ENCODE measurements at places on chromosomes 5 and 9.

- no peak overlapping the region for H3K27ac ChIP-seq
- no peaks in the 10 kb centered on the region for H3K36me3 ChIP-seq
- no peaks in the 10 kb centered on the region for H3K27me3 ChIP-seq
- H3K4me3 ChIP-seq, result no peak overlapping the region
- DNase-seq, result no peak
Measured at GRCh38 chr5:76679231-76679630, 36.7 kb upstream of the F2R start.

DNA sequence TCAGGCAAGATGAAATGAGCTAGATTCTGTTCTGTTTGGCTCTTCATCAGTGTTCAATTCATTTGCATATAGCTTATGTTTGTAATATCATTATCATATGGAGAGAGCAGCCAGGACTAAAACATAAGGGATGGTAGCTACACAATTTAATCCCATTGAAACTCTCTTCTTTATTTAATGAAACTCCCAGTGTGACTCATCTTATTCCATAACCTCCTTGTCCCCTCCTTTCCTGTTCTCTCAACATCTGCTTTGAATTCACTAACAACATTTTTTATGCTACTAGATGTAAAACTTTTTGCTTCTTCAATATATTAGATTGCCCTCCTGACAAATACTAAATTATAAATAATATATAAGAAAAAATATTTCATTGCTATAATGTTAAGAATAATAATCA, 1823.4 kb downstream of the MAT2B start:
- no peaks in the 10 kb centered on the region for H3K36me3 ChIP-seq
- H3K27me3 ChIP-seq, result no peaks in the 10 kb centered on the region
- H3K4me1 ChIP-seq, result no peaks in the 10 kb centered on the region
- H3K4me3 ChIP-seq, result no peak overlapping the region

GRCh38 chr9:87554171-87554910, 56.7 kb downstream of the DAPK1 start:
- no peaks in the 10 kb centered on the region for H3K36me3 ChIP-seq
- H3K27me3 ChIP-seq, result no peaks in the 10 kb centered on the region
- no peak for DNase-seq
- no peak overlapping the region for H3K27ac ChIP-seq

DNA sequence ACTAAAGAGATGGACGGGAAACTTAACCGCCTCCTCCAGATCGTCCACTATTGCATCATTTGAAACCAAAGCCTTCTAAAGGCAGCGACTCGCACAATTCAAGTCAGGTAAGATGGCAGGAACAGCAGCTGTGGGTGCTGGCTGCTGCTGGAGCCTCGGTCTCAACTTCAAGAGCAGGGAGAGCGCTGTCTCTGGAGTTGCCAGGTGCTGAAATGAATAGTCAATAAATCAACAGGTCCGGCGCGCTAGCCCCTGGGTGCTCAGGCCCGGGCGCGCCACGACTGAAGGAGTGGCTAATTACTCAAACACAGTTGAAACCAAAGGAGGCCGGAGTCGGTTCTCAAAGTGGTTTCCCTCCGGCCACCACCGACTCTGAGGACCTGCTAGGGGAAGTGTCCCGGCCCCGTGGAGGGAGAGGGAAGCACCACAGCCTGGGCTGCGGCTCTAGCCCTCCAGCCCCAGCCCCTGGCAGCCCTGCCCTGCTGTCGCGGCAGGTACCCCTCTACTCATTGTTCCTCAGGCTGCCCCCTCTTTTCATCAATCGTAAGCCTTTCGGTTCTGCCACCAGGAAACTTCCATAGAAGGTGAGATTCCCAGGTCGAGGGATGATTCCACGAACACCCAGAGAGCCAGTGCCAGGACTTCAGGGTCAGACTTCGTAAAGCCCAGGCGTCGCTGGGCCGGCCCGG, 804 bp downstream of the TTC39B start:
- peak overlapping the region; percentile 86 for H3K4me3 ChIP-seq
- H3K4me1 ChIP-seq, result no peaks in the 10 kb centered on the region
- H3K36me3 ChIP-seq, result no peaks in the 10 kb centered on the region
- no peak overlapping the region for H3K27ac ChIP-seq
- peak; percentile 51 for DNase-seq
- peaks cover 32% of the 10 kb centered on the region for H3K27me3 ChIP-seq

GRCh38 chr5:116402235-116402634, 172.4 kb downstream of the SEMA6A start:
- no peak overlapping the region for H3K4me3 ChIP-seq
- H3K4me1 ChIP-seq, result no peaks in the 10 kb centered on the region
- no peaks in the 10 kb centered on the region for H3K27me3 ChIP-seq
- DNase-seq, result no peak
- H3K27ac ChIP-seq, result no peak overlapping the region

- peaks cover 23% of the 10 kb centered on the region for H3K27me3 ChIP-seq
- DNase-seq, result peak; percentile 83
- H3K4me1 ChIP-seq, result no peaks in the 10 kb centered on the region
- H3K27ac ChIP-seq, result no peak overlapping the region
- no peaks in the 10 kb centered on the region for H3K36me3 ChIP-seq
Measured at GRCh38 chr9:91954841-91955471, 4.9 kb upstream of the ROR2 start.

- no peak for DNase-seq
- H3K4me1 ChIP-seq, result no peaks in the 10 kb centered on the region
- H3K27ac ChIP-seq, result no peak overlapping the region
- no peak overlapping the region for H3K4me3 ChIP-seq
Measured at GRCh38 chr5:35828082-35828598, 28.6 kb upstream of the IL7R start.

- no peak for DNase-seq
- H3K4me1 ChIP-seq, result peaks cover 21% of the 10 kb centered on the region
- H3K36me3 ChIP-seq, result no peaks in the 10 kb centered on the region
- H3K27ac ChIP-seq, result no peak overlapping the region
- no peaks in the 10 kb centered on the region for H3K27me3 ChIP-seq
Measured at GRCh38 chr9:113499876-113500497, 36.5 kb downstream of the RGS3 start.

GRCh38 chr5:167050568-167051401, 1240.7 kb upstream of the WWC1 start:
- H3K36me3 ChIP-seq, result no peaks in the 10 kb centered on the region
- H3K4me3 ChIP-seq, result no peak overlapping the region
- H3K27ac ChIP-seq, result no peak overlapping the region
- no peak for DNase-seq
- H3K4me1 ChIP-seq, result no peaks in the 10 kb centered on the region

- H3K36me3 ChIP-seq, result no peaks in the 10 kb centered on the region
- H3K27me3 ChIP-seq, result no peaks in the 10 kb centered on the region
- no peaks in the 10 kb centered on the region for H3K4me1 ChIP-seq
- DNase-seq, result no peak
Measured at GRCh38 chr5:18507114-18507513, 872.9 kb downstream of the TAF11L14 start.

DNA sequence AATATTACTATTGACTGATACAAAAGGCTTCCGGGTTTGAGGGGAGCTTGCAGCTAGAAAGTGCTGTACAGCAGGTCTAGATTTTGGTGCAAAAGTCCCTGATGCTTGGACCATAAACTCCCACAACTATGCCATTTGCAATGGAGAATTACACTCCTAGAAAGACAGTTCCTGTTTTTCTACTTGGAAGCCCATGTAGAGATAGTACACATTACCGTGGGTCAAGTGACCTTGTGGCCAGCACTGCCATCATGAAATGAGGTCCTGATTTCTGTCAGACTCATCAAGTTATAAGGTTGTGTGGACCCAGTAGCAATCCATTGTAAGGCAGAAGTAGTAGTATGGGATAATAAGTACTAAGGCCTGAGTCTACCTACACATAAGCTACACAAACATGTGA, 42.8 kb upstream of the TNFSF8 start:
- DNase-seq, result no peak
- no peak overlapping the region for H3K4me3 ChIP-seq
- H3K4me1 ChIP-seq, result no peaks in the 10 kb centered on the region
- H3K27me3 ChIP-seq, result peaks cover 26% of the 10 kb centered on the region
- H3K36me3 ChIP-seq, result no peaks in the 10 kb centered on the region

DNA sequence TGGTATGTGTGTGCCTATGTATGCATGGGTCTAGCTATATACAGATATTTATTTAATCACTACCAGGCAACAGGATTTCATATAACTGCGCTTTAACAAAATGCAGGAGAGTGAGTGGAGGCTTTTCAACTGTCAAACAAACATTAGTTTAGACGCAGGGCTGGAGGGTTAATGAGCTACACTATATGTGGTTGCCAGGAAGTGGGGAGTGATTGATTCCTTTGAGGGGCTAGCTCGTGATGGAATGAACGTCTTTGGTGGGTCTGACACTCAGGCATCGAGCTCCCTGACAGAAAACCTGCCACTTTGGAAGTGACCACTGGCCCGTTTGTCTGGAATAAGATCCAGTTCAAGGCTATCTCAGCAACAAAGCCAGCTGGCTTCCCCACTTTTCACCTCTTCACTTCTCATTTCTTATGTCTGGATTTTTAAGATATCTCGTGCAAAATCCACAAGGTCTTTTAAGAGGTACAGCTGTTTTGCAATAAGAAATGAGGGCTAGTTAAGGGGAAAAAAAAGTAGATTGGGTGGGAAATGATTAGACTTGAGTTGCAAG, 78.0 kb downstream of the CFAP77 start:
- peaks cover 30% of the 10 kb centered on the region for H3K4me1 ChIP-seq
- no peak overlapping the region for H3K27ac ChIP-seq
- H3K27me3 ChIP-seq, result no peaks in the 10 kb centered on the region
- no peaks in the 10 kb centered on the region for H3K36me3 ChIP-seq
- H3K4me3 ChIP-seq, result no peak overlapping the region
- DNase-seq, result no peak

- no peak for DNase-seq
- H3K27me3 ChIP-seq, result no peaks in the 10 kb centered on the region
- no peaks in the 10 kb centered on the region for H3K36me3 ChIP-seq
- no peaks in the 10 kb centered on the region for H3K4me1 ChIP-seq
- no peak overlapping the region for H3K4me3 ChIP-seq
Measured at GRCh38 chr5:619444-619843, 7.3 kb downstream of the CEP72 start.

DNA sequence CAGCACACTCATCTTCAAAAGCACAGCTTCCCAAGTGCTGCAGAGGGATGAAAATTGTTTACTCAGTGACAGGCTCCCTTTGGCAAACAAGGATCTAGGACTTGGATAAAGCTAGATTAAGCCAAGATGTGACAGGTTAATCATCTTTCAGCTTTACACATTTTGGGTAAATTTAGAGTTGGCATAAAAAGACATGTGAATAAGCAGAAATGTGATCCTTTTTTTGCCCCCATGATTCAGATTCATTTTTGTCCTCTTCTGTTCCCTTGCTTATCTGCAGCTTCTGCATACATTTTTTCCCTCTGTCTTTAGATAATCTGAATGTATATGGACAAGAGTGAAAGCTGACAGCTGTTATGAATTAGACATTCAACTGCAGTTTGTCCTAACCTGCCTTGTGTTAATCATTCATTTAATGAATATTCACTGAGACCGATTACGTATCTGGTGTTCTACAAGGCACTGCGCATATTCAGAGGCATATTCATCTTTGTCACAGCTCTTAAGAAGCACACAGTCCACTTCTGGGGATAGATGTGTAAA, 19.6 kb downstream of the ADAMTSL1 start:
- no peak for DNase-seq
- no peak overlapping the region for H3K4me3 ChIP-seq
- no peaks in the 10 kb centered on the region for H3K36me3 ChIP-seq
- H3K4me1 ChIP-seq, result peaks cover 28% of the 10 kb centered on the region
- no peak overlapping the region for H3K27ac ChIP-seq

GRCh38 chr9:93043122-93043521, 15.4 kb upstream of the SUSD3 start:
- no peaks in the 10 kb centered on the region for H3K36me3 ChIP-seq
- H3K4me3 ChIP-seq, result no peak overlapping the region
- no peak for DNase-seq
- H3K27me3 ChIP-seq, result no peaks in the 10 kb centered on the region
- no peaks in the 10 kb centered on the region for H3K4me1 ChIP-seq
